ENCODE measurements at places on chromosomes 6 and 20. TPM values are rescaled to one million over a fixed set of nuclear protein-coding genes. Genes with fewer than 3 reads are reported as not detected.

Gene DZANK1
- total RNA-seq: 1.4 TPM

- peak; percentile 53 for DNase-seq
Observed at GRCh38 chr20:49573900-49574416, 6.0 kb upstream of the PTGIS start.

DNA sequence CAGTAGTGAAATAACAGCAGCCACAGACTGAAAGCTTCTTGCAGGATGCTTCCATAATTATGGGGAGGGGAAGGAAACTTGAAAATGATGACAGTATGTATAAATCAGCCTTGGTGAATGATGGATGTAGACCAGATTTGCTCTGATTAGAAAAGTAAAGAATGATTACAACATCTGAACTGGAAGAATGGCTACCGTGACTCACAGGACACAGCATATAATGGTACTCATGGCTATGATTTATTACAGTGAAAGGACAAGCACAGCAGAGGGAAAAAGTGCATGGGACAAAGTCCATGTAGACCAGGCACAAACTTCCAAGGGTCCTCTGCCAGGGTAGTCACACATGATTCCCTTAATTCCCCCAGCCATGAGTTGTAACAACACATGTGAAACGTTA is 70.7 kb upstream of the POPDC3 start:
- DNase-seq: no peak

GRCh38 chr20:56430461-56430860 is 18.4 kb downstream of the CASS4 start:
- no peak for DNase-seq

DNA sequence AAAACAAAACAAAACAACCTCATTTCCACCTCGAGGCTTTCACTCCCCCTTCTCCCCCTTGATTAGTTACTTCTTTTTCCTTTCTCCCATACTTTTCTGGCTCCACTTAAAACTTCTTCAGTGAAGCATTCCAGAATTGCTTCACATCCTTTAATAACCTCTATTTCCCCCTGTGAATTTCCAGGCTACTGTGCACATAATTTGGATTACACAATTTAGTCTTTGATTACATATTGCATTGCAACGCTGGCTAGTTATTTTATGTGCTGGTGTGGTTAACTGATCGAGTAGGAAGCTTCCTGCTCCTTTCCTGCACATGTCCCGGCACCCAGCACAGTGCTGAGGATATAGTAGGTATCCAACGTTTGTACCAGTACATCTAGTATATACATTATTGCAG is 28.1 kb upstream of the EEF1E1 start:
- DNase-seq: peak; percentile 32

- DNase-seq: no peak
Observed at GRCh38 chr6:91683240-91683639, 1096.4 kb upstream of the MAP3K7 start.

DNA sequence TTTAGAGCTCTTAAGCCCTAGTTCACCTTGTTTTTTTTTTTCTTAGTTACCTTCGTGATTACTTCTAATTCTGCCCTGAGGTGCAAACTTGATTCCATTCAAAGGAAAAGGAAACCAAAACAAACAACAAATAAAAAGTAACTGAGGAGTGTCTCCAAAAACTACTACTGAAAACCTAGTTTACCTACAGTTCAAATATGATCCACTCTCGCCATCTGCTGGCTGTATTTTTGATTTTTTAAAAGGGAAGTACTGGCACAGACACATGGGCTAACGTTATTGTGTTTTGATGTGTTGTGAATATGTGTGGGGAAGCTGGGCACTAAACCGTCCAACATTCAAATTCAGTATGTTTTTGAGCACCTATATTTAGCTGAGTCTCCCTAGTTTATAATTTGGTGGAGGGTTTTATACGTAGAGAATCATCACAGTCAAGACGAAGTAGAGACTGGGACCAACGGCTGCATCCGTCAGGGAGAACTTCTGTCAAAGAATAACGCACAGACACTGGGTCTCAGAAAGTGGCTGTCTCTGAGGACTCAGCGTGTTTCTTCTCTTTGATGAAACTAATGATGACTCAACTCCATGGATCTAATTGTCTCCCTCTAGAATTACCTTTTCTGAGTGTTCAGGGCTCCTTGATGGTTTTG is 373.5 kb upstream of the BTBD3 start:
- DNase-seq: peak; percentile 46
